NCI-H2029 treated with DMSO at 0.1 percent for 48 hours (cell line): ENCODE measurements at places on chromosomes 2 and 18.

- no peak for DNase-seq
These were observed 849 bp upstream of the TMEM18 start for GRCh38 chr2:677959-678550.

- DNase-seq: no peak
These were observed 348.4 kb upstream of the KLHL29 start for GRCh38 chr2:23036629-23037028.

GRCh38 chr18:24199372-24199962 lies 60.6 kb downstream of the CABYR start:
- no peak for DNase-seq

- DNase-seq: no peak
These were observed 26.5 kb upstream of the OTOS start for GRCh38 chr2:240166761-240167587.

DNA sequence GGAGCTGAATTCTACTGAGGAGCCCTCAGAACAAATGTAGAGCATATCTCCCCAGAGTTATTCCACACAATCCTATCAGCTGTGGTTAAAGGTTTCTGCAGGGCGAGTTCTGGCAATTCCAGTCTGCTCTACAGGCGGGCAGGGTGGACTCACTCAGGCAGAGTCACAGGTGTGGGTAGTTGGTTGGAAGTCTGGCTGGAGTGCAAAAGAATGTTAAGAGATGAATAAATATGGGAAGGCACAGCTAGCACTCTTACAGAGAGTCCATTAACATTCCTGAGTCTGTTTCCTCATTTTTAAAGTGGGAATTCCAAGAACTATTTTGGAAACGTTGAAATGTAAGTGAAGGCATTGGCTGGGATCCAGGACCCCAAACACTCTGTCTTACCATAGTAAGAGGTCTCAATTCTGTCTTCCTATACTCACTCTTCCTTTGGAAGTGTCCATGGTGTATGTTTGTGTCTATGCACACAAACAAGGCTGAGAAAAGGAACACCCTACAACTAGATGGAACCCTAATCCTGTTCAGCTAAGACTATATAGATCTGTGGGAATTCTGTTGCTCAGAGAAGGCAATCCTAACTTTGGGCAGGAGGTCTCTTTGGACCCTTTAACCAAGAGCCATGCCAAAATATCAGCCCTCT lies 63.3 kb upstream of the AQP4 start:
- DNase-seq: no peak

DNA sequence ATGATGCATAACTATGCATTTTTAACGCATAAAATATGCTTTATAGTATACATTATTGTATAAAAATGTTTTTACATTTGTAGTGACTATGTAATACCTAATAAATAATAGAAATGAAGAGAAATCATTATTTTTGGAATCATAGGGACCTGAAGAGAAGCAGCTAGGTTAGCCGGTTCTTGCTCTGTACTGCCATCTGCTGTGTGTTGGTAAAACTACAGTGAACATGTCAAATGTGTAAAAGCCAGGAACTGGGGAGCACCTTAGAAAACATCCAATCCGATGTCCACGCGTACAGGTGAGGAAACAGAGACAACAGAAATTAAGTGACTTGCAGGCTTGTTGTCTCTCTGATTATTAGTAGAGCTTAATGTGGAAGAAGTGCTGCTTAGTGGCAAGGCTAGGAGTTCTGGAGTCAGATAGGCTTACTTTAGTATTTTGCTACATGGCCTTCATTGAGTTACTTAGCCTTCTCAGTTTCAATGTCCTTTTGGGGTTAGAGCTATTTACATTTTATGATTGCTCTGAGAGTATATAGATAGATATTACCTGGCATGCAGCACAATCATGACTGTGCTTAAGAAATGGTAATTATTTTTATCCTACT lies 386.5 kb downstream of the DLGAP1 start:
- peak; percentile 10 for DNase-seq
